SJCRH30 (cell line): ENCODE measurements at places on chromosomes 5 and 9. TPM values are rescaled to one million over a fixed set of nuclear protein-coding genes. Genes with fewer than 3 reads are reported as not detected.

FAM153A gene
- total RNA-seq: 0.41 and 0.83 TPM in 2 replicates

GRCh38 chr5:109177782-109178181, 232.0 kb downstream of the PJA2 start:
- DNase-seq: no peak

GRCh38 chr5:558326-558725, 34.1 kb upstream of the SLC9A3 start:
- no peak for DNase-seq

DNA sequence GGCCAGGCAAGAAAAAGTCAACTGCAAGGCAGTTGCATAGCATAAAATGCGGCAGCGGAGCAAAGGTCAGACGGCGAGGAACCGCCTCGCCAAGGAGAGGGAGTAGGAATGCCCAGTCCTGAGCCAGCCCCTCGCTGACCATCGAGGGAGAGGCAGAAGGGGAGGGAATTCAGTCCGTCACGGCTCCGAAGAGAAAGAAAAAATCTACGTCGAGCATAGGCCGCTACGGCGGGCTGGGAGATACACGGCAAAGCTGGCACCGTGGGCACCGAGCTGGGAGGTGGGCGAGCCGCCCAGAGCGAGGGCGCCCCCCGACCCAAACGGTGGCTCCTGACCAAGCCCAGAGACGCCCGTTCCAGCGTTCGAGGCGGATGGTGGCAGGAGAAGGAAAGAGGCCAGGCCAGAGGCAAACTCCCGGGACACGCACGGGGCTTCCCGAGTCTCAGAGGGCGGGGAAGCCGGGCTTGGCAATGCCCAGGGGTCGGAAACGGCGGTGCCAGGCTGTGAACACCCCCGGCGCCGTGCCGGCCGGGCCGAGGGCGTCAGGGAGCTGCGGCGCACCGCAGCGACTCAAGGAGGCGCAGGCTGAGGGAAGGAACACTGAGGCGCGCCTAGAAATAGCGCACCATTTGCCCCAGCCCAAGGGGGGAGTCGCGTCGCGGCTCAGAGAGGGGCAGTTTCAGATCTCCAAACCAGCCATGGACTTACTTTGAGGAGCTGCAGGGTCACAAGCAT, 518 bp downstream of the SPRY4 start:
- no peak for DNase-seq

- no peak for DNase-seq
These were observed 3.2 kb upstream of the SMAD5 start for GRCh38 chr5:136129445-136129844.

DNA sequence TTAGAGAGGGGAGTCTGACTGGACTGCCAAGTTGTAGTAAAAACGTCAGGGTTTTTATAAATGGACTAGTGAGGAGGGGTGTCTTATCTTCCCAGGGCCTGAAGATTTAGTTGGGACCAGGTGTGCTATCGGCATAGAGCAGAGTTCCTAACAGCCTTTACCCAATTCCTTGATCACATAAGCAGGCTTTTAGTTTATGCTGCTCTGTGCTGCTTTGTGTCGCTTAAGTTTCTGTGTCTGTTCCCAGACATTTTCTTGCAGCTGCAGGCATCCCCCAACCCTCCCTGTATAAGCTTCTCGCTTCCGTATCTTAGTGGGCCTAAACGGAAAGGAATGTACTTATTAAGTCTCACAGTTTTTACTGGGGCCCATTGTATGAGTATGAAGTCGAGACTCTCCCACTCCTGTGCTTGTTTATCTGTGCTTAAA, 2.6 kb upstream of the SMC5 start:
- DNase-seq: peak; percentile 48

GRCh38 chr5:165014439-165014838, 1509.0 kb downstream of the MAT2B start:
- DNase-seq: no peak

DNA sequence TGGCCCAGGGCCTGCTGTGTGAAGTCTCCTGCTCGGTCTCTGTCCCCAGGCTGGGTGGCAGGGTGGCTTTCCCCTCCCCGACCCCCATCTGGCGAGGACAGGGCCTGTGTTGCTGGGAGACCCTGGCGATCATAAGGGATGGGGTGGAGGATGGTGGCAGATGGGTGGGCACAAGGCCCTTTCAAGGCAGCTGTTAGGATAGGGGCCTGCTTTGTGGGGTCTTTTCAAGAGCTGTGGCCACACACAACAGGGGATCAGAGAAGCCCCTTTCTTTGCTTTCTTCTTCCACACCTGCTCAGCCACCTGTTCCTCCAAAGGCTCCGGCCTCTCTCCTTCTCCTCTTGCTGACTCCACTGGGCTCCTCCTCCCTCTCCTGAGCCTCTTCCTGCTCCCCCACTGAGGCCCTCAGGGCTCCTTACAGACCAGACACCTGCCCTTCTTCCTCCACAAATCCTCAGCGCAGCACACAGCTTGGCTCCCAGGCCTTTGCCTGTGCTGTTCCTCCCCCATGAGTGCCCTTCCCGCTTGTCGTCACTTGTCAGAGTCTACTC, 15.0 kb upstream of the NEURL1B start:
- DNase-seq: peak; percentile 46

- peak; percentile 46 for DNase-seq
These were observed 497.0 kb downstream of the RAB3C start for GRCh38 chr5:59079622-59080620.

CTNNAL1 gene
- 81.8 and 89.7 TPM in 2 replicates for total RNA-seq

DNA sequence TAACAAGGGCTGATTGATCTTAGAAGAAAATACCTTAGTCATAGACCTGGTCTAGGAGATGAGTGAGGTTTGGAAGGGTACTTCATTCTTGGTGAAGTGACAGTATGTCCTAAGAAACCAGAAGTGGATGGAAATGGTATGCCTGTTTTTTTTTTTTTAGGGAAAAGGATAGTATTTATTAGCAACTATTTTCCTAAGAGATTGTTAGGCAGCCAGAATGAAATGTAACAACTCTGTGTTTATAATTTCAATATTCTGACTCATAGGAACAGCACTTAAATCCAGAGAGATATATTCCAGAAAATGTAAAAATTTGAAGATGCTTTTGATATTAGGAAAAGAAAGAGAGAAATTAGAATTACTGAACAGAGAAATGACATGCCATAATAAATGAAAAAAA, 21.2 kb upstream of the ARL14EPL start:
- DNase-seq: no peak

ANXA2R gene
- 3.3 and 3.5 TPM in 2 replicates for total RNA-seq

GRCh38 chr9:18741359-18741758, 267.4 kb downstream of the ADAMTSL1 start:
- no peak for DNase-seq

INSL4 gene
- not detected in 2 replicates for total RNA-seq

HEMGN gene
- total RNA-seq: not detected in 2 replicates

ASPN gene
- 0.06 TPM in 1 of 2 replicates, not detected in the other for total RNA-seq

DNA sequence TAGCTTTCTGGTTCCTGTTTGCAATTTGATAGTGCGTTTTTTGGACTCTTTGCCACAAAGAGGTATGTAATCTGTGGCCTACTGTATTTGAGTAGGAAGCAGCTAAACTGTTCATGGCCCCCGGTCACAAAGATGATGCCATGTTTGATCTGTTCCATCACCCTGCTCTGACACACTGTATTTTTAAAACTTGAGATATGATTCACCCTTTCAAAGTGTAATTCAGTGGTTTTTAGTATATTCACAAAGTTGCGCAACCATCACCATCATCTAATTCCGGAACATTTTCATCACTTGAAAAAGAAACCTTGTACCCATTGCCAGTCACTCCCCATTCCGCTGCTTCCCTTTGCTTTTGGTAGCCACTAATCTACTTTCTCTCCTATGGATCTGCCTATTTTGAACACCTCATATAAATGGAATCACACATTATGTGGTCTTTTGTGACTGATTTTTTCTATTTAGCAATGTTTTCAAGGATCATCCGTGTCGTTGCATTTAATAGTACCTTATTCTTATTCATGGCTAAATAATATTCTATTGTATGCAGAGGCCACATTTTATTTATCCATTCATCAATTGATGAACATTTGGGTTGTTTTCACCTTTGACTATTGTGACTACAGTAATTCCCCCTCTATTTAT, 141.6 kb downstream of the NR3C1 start:
- no peak for DNase-seq

TRPM6 gene
- 1.4 and 1.5 TPM in 2 replicates for total RNA-seq

DNA sequence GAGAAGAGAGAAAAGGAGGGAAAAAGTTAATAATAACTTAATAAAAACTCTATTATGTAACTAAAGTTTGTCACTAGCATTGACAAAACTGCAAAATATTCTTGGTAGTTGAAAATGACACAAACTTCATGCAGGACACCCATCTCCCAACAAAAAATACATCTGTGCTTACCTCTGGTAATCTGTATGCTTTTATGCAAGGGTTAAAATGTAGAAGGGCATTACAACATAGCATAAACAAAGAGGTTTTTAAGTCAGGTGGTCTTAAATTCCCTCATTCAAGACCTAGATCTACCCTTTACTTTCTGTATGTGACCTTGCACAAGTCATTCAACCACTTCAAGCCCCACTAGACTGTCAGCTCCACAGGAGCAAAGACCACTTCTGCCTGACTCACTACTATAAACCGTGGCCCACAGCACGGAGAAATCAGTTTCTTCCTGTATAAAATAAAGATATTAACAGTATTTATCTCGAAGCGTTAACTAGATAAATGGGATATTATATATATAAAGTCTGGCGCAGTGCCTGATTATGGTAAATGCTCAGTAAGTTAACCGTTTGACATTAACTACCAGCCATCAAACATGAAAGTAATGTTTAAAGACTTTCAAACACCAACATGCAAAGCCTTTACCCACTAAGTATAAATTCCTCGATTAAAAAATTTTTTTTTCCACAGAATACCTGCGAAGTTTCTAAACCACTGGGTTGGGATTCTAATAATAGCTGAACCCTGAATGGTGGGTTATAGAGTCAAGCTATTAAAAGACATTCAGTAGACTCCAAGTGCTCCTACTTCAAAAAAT, 2.0 kb downstream of the FBXL17 start:
- DNase-seq: peak; percentile 45

PCDHGC4 gene
- total RNA-seq: 3.4 and 3.6 TPM in 2 replicates

- DNase-seq: peak; percentile 9
These were observed 199.5 kb downstream of the ALDH1A1 start for GRCh38 chr9:72753266-72753893.

LECT2 gene
- not detected in 2 replicates for total RNA-seq

DNA sequence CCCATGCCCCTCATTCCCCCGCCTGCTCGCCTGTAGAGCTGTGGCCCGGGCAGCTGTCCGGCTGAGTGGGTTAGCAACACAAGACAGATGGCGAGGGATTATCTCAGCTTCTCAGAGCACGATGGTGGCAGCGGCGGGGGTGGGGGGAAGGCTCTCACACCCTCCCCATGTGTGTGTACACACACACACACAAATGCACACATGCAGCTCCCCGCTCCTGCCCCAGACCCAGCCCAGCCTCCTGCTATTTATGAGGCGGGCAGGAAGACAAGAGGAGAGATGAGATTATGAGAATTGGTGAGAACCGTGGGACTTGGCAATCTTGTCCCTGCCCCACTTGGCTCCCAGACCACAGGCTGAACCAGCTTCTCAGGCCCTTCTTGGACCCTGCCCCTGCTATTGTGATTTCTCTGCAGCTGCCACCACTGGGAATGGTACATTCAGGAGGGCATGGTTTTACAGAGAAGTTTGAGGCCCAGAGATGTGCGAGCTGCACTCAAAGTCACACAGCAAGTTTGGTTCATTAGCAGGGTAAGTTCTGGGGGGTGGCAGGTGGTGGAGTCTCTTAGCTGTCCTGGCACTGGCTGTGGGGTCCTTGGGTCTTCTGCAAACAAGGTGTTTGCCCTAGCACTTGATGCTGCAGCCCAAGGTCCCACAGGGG, 51.0 kb upstream of the PSD2 start:
- DNase-seq: peak; percentile 89

DNA sequence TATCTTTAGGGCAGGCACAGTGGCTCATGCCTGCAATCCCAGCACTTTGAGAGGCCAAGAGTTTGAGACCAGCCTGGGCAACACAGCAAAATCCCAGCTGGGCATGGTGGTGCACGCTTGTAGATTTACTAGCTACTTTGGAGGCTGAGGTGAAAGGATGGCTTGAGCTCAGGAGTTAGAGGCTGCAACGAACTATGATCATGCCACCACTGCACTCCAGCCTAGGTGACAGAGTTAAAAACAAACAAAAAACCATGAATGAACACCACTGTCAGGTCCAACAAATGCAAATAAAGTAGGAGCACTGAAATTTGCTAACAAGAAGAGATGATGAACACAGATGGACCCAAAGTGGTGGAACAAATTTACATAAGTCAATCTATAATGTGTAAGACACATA, 4.9 kb downstream of the PTBP3 start:
- DNase-seq: no peak

SH3TC2 gene
- 11.8 and 14.1 TPM in 2 replicates for total RNA-seq

DIAPH1 gene
- 54.4 and 56.2 TPM in 2 replicates for total RNA-seq

FBP2 gene
- not detected in 2 replicates for total RNA-seq

- no peak for DNase-seq
These were observed 175.0 kb downstream of the GNAQ start for GRCh38 chr9:77856615-77857014.

BAAT gene
- total RNA-seq: 0.10 TPM in 2 replicates

DNA sequence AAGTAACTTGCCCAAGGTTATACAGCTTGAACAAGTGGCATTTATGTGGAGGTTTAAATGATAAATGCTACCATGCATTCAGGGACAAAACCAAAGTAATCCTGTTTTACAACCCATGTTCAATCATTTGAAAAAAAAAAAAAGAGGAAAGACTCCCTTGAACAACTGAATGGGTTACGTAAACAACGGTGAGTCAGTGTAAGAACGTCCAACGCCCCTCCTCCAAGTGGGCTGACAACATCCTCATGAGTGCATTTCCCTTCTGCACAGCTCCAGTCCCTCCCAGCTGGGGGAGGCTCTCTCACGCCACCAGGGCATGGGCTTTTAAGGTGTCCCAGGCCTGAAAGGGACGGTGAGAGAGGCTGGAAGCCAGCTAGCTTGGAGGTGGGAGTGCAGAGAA, 90.0 kb downstream of the PRRT1B start:
- peak; percentile 73 for DNase-seq

DNA sequence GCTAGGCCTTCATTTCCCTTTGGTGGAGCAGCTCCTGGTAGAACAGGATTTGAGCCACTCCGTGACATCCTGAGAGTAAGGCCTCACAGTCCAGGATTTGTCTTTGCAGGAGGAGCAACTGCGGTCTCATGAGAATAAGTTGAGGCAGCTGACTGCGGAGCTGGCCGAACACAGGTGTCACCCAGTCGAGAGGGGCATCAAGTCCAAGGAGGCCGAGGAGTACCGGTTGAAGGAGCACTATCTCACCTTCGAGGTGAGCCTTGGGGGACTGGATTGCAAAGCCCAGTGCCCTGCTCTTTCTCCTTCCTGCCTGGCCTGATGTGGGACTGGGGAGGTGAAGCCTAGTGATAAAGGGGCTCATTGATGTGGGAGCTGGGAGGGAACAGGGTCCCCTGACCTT, 44.3 kb downstream of the PSD2 start:
- no peak for DNase-seq

SOHLH1 gene
- 2.1 and 2.4 TPM in 2 replicates for total RNA-seq

DNA sequence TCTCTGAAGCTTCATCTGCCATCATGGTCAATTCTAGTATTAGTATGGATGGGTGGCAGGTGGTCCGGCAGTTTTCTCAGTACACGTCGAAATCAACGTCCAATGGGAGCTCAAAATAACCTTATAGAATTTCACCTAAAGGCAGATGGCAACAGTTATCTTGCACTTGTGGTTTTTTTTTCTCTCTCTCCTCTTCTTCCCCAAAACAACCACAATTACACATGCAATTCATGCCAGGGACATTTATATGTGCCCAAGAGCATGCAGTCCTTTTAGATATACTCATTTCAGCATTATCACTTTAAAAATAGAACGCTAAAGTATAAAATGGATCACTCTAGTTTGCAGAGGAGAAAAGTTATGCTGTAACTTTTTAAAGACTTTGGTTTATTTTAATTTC, 1428.9 kb upstream of the WWC1 start:
- DNase-seq: no peak
